Activated T-helper 17 cell treated with anti-CD3 and anti-CD28 coated beads, Interleukin-2, amount 50 U/mL, for 72 hours (primary cell): ENCODE measurements at places on chromosomes 7 and 10. TPM values are rescaled to one million over a fixed set of nuclear protein-coding genes. Genes with fewer than 3 reads are reported as not detected.

The UPK3B gene
- total RNA-seq, result 1.0 TPM

The PAPOLB gene
- not detected for total RNA-seq

DNA sequence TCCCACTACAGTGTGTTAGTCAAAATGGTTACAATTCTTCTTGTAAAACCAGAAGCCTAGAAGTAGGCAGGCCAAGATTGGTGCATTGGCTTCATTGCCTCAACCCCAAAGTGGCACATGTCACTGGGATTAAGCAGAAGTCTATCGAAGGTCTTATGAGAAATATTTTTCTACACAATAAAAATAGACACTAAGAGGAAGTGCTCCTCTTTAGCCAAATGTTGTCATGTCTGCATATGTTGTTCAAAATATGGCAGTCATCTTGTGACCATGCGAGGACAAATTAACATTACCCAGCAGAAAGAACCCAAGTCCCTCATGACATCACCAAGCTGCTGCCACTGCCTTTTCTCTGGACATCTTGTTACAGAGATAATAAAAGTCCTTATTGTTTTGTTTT lies 6.3 kb upstream of the NSMCE4A start:
- ATAC-seq, result no peak

DNA sequence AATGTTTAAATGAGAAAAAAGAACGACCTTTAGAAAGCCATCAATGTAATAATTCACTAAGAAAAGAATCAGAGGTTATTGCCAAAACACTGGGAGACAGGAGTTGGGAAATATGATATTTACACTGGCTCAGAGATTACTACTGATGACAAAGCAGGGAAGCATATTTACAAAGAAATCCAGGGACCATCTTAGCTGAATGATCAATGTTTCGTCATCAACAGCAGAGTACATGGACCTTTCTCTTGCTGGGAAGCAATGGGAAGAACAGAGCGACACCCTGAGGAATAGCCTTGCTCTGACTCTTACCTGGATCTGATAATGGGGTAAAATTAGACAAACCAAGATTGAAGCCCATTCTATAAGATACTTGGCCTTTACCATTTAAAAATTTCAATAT lies 1293.5 kb downstream of the XPNPEP1 start:
- no peak for ATAC-seq

GRCh38 chr7:22860784-22861482 lies 38.3 kb upstream of the TOMM7 start:
- no peak for ATAC-seq

- no peak for ATAC-seq
Observed at GRCh38 chr10:79488870-79489269, 23.5 kb upstream of the EIF5AL1 start.

GRCh38 chr7:23372611-23373010 lies 73.5 kb downstream of the MALSU1 start:
- ATAC-seq, result no peak

DNA sequence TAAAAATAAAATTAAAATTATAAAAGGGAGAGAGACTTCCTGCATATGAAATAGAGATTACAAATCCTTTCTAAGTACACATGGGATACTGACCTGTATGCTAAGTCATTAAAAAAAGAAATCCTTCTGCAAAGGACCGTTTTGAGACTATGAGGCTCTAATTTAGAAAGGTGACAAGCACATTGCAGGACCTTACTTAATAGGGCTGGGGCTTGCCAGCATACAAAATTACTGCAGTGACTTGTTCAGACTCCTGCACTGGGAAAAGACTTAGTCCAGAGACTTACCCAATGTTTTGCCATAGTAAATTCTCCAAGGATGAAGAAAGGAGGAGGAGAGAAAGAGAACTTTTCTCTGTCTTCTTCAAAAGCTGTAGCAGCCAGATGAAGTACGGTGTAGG lies 193.6 kb downstream of the KCNMA1 start:
- ATAC-seq, result no peak
